ENCODE measurements at places on chromosomes 6 and 20.

GRCh38 chr20:15658295-15658694, 915.0 kb downstream of the KIF16B start:
- DNase-seq: no peak

DNA sequence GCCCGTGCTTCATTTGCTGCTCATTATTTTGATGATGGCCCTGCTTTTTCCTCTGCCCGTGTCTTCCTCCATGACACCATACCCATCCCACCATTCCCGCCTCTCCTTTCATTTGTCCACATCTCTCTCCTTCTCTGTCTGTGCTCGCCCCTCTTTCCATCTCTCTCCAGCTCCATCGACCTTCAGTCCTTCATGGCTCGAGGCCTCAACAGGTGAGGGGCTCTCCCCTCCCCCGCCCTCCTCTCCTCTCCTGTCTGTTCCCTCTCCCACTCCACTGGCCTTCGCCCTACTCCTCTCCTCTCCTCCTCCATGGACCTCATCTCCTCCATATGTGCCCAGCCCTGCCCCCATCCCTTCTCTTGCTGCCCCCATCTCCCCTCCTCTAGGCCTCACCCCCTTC, 12.1 kb upstream of the ZBTB9 start:
- DNase-seq: no peak

- no peak for DNase-seq
Measured at GRCh38 chr20:32235331-32236047, 27.8 kb downstream of the POFUT1 start.

DNA sequence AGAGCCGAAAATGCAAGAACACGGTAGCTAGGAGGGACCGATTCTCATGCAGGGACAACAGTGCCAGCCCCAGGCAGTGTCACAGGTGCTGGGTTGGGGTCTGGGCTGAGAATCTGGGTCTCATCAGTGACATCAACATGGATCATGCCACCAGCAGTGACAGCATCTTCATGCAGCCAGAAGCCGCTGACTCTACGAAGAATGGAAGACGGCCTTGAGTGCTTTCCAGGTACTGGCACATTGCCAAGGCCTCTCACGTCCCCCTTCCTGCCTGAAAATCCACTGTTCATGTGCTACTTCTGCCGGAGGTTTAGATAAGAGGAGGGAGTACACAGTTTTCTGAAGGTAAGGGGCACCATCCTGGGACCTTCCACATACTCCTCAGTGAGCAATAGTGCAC, 141.1 kb upstream of the FOXQ1 start:
- DNase-seq: no peak
